Stimulated activated CD4-positive, alpha-beta T cell treated with anti-CD3 and anti-CD28 coated beads, Interleukin-12 subunit alpha, Interleukin-12 subunit beta, amount 100 ng/mL, for 24 hours (primary cell): ENCODE measurements at places on chromosomes 1 and 21.

DNA sequence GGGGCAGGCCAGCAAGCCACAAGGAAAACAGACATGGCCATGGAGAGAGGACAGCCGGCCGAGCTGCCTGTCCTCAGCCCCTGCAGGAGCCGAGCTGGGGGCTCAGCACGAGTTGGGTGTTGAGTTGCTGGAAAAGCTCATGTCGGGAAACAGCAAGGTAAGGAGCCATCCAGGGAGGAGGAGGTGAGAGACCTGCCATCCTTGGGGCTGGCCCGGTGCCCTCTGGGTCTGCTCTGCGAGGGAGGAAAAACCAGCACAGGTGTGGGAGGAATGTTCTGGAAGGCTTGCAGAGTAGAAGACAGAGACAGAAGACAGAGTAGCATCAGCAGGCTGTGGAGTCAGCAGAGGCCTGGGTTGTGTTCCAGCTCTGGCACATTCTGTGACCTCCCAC, 548.8 kb downstream of the PTPRU start:
- no peak for DNase-seq

DNA sequence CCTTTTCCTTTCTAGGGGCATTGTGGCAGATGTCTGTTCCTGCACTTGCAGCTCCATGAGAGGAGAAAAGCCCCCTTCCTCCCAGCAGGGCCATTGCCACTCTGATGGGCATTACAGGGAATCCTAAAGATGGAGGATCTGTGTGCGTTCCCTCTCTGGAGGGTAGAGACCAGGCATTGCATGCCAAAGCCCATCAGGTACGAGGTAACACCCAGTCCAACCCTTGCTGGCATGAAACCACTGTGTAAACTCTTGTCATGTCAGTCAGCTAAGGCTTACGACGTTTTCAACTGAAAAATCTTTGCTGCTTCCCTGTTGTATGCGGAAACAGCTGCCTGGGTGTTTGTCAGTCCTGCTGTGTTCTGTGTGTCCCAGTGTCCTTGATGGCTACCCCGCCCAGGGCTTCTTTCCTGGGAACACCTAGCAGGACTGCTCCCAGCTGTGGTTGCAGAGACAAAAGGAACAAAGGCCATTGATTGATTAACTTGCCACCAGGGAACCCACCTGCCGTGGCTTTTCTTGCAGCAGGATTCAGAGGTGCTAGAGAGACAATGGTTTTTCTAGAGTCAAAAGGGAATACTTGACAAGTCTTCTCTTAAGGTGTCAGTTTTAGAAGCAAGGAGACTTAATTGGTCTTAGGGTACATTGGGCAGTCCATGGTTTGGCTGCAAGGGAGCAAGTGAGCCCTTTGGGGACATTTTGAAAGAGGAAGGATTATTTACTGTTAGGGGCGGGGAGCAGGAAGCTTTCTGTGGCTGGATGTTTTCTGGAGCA, 24.6 kb downstream of the B3GALT5 start:
- DNase-seq: no peak

DNA sequence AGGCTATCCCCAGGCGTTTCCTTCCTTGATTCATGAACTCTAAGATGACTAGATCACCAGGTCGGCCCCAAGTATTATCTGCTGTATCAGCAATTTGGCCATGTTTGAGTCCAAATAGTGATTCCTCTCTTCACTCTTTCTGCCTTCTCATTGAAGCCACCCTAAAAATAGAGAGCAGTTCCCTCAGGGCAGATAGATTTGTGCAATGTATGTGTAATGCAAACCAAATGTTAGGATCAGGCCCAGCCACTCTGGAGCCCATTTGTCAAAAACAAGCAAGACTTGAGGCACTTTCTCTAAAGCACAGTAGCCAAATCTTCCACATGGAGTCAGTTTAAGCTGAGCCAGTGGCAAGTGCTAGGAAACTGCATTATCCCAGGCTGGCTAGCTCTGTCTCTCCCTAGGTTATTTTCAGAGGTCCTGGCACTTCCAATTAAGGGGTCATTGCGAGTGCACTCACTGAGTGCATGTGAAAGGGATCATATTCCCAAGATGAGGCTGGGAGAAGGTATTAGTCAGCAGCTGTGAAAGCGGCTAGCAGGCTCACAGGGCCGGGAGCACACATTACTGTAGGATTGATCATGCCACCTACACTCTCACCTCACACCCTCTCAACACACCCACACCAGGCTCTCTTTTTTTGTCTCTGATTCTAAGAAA, 97.9 kb upstream of the RAB3GAP2 start:
- no peak for DNase-seq

GRCh38 chr1:46278807-46279206, 24.6 kb downstream of the LRRC41 start:
- no peak for DNase-seq

- no peak for DNase-seq
These were observed 54.6 kb upstream of the POU2F1 start for GRCh38 chr1:167165948-167166689.

GRCh38 chr1:32830092-32830852, 12.8 kb downstream of the S100PBP start:
- DNase-seq: no peak

- DNase-seq: no peak
These were observed 9.0 kb downstream of the C1orf105 start for GRCh38 chr1:172429331-172430127.

- DNase-seq: no peak
These were observed 55.5 kb upstream of the TRAPPC10 start for GRCh38 chr21:43956670-43957035.

DNA sequence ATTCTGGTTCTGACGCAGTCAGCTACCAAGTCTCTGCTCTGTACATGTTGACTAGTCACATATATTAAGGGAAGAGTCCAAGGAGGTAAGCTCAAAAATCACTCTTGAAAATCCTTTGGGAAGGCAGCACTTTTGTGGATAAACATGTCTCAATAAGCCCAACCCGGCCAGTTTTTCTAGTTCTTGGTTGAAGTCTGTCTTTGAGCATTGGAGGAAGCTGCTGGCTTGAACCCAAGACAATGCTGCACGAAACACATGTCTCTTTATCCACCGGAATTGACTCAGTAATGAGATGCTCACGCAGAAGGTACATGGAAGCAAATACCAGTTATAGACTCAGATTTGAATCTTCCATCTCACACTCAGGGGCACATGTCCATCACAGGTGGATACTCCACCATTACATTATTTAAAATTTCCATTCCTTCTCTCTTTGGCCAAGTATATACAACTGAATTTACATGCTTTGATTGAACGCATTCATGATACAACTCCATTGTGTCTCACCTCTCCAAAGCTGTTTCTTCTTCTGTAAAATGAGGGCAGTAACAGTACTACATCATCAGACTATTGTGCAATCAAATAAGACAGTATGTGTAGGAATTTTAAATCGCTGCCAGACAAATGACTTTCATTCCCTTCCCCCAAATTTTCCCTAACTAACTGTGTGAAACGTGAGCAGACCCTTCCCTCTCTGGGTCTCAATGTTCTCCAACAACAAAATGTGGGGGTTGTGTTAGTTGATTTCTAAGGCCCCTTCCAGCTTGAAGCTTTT, 9.6 kb upstream of the GUCA2A start:
- no peak for DNase-seq

GRCh38 chr1:29807689-29808088, 571.4 kb downstream of the PTPRU start:
- no peak for DNase-seq

DNA sequence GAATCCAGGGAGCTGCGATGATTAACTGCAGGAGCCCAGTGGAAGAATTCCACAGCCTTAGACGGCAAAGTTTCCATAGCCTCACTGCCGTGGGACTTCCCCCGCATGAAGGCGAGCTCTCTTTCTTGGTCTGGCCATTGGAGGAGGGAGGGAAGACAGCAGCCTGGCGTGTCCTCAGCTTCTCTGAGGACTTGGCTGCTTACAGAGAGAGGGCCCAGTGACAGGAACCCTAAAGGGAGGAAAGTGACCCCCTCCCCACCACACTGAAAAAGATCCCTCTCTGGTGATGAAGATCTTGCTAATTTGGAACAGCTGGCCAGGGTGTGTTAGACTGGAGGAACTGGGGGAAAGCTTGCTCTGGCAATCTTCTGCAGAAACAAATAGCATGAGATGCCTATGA, 41.0 kb downstream of the ATP2B4 start:
- no peak for DNase-seq
